ENCODE measurements at places on chromosomes 2 and 18.
A peak's percentile ranks its signal among the peaks of the same experiment; 100 is the strongest.

DNA sequence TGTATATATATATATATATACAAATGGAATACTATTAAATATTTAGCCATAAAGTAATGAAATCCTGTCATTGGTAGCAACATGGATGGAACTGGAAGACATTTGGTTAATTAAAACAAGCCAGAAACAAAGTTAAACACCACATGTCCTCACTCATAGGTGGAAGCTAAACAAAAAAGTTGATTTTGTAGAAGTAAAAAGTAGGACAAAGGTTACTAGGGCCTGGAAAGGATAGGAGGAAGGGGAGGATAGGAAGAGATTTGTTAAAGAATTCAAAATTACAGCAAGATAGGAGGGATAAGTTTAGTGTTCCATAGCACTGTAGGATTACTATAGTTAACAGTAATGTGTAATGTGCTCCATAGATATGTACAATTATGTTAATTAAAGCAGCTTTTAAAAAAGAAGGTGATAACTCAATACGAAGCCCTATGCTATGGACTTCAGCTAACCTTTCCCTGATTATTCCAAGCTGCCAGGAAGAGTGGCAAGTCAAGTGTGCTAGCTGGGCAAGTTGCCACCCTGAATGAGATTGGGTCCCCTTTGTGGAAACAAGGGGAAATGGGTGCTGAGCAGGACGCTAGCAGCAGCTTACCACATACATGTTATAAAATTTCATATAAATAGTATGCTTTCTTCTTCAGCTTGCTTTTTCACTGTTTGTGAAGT, 12.3 kb downstream of the MERTK start:
- no peak for DNase-seq

DNA sequence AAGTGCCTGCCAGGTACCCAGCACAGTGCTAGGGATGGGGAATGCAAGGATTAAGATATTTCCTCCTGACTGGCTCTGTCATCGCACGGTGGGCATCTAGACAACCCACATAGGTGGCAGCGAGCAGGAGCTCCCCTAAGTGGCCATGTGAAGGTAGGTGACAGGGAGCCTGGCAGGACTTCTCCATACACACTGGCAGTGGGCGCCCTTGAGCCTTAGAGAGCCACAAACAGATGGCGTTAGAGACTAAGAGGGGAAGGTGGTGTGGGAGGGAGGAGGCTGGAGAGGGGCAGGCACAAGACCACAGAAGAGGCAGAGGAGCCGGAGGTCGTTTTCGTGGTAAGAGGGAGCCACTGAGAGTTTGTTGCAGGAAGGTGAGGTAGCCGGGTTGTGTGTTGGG, 15.2 kb downstream of the PRELID3A start:
- peak; percentile 88 for DNase-seq

GRCh38 chr18:71707985-71708500, 836.1 kb downstream of the CBLN2 start:
- no peak for DNase-seq

DNA sequence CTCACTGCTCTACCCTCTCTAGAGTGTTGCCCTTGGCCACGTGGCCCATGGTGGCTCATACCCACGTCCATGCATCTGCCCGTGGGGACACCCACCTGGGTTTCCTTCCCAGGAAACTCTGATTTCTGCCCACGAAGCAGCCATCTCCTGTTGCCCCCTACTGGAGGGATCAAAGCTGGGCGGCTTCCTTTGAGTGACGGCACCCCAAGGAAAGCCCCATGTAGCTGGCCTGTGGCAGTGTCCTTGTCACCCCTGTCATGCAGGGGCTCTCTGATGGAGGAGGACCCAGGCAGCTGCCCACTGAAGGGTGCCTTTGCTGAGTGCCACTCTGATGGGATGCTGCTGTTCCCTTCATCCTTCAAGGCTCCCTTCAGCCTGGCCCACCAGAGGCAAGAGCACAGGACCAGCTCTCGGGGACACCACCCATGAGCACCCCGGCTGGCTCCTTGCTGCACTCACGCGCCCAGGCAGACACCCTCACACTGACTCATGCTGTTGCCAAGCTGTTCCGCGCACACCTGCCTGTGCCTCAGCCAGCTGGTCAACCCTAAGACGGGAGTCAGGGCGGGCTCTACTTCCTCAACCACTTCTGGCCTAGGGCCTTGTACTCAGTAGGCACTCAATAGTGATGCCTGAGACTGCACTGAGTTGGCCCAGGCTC, 101.1 kb downstream of the CTIF start:
- peak; percentile 10 for DNase-seq

- DNase-seq = no peak
These were observed 8.0 kb downstream of the UGT1A1 start for GRCh38 chr2:233768076-233768475.

DNA sequence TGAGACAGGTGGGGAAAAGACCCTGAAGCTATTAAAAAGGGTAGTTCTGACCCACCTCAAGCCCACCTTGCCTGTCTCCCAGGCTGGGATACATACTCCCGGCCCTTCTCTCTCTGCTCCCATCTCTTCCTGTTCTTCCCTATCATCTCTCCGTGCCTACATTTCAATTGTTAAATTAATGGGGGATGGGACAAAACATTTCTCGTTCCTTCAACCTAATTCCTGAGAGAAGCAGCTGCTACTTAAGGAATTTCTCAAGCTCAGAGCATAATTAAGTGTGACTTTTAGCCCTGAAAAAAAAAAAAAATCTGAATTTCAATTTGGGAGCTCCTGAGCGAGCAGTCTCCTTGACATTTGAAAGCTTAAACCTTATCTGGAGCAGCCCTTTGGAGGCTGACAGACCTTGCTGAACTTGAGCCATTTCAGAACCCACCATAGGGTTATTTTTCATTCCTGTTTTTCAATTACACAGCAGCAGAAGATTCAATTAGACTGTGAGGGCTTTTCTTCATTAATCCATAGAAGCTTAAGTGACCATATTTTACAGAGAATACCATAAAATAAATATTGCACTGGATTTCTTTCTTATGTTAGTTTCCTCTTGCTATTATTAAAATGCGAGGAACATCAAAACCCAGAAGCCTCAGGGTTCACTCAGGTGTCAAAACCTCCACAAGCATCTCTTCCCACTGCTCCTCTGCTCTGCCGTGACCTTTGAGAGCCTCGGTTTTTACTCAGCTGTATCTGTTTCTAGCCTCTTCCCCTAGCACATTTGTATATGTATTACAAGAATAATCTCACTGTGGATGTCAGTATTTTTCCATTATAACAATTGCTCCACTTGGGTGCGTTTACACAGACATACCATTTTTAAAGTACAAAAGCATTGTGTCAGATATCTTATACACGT, 125.7 kb downstream of the B3GNT2 start:
- DNase-seq = peak; percentile 53
